ENCODE measurements at places on chromosomes 6 and 20. TPM values are rescaled to one million over a fixed set of nuclear protein-coding genes. Genes with fewer than 3 reads are reported as not detected.

DNA sequence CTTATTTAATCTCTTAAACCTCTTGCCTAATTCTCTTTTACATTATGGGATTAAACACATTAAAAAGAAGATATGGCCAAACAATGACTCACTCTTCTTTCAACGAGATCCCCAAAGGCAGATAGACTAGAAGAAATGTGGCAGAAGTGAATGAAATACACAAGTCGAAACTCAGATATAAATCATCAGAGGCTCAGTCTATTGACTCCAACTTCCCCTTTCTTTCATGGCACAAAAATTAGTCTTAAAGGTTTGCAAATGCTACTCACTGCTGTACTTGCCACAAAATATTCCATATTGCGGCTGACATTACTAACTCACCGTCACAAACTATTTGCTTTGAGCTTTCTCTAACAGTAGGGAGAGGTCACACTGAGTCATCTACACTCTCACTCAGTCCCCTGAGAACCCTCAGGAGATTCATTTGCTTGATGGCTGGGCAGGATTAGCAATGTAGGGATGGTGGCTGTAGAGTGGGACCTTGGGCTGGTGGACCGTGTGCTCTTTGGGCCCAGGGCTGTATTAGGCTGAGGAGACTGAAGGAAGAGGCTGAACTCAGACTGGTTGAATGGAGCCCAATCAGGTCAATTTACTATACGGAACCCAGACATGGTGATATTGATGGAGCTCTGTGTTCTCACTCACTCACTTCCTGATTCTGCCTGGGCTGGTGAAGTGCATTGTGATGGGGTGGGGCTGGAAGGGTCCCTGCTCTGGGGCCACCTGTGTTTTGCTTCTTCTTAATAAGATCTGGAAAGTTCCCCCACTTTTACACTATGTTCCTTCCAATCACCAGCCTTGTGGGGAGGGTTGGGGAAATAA is 42.8 kb upstream of the UBR2 start:
- H3K27me3 ChIP-seq = peaks cover 6% of the 10 kb centered on the region
- H3K36me3 ChIP-seq = peaks cover 7% of the 10 kb centered on the region
- H3K4me1 ChIP-seq = no peaks in the 10 kb centered on the region
- H3K4me3 ChIP-seq = no peak overlapping the region

TAGAP gene
- total RNA-seq = 0.27 TPM

BTN2A1 gene
- total RNA-seq = 9.3 TPM

- no peak for DNase-seq
- no peak overlapping the region for H3K27ac ChIP-seq
- H3K4me3 ChIP-seq = no peak overlapping the region
- no peaks in the 10 kb centered on the region for H3K36me3 ChIP-seq
Observed at GRCh38 chr6:743320-744096, 50.6 kb upstream of the EXOC2 start.

- no peak overlapping the region for H3K27ac ChIP-seq
- no peaks in the 10 kb centered on the region for H3K36me3 ChIP-seq
- H3K27me3 ChIP-seq = peaks cover 33% of the 10 kb centered on the region
- no peak overlapping the region for H3K4me3 ChIP-seq
- DNase-seq = peak; percentile 58
Observed at GRCh38 chr6:107636486-107636885, 146.6 kb downstream of the SOBP start.

ACTL10 gene
- 1.5 TPM for total RNA-seq

DNA sequence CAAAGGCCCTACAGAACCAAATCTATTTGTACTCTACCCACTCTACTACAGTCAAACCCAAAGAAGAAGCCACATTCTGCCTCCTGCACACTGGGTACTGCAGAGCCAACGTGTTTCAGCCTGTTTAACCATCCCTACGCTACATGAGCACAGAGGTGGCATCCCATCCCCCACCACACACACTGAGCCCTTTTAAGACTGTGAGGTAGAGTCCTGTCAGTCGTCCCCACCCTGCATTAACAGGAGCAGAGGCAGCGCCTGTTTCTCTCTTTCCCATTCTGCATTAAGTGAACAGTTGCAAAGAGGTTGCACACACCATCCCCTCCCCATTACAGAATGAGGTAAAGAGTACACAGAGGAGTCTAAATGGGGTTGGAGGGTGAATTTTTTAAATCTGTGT is 5.2 kb upstream of the RSPH4A start:
- no peak for DNase-seq
- no peaks in the 10 kb centered on the region for H3K27me3 ChIP-seq
- no peak overlapping the region for H3K27ac ChIP-seq
- H3K36me3 ChIP-seq = no peaks in the 10 kb centered on the region
- H3K4me1 ChIP-seq = peaks cover 11% of the 10 kb centered on the region

RBM12 gene
- total RNA-seq = 160 TPM

DNA sequence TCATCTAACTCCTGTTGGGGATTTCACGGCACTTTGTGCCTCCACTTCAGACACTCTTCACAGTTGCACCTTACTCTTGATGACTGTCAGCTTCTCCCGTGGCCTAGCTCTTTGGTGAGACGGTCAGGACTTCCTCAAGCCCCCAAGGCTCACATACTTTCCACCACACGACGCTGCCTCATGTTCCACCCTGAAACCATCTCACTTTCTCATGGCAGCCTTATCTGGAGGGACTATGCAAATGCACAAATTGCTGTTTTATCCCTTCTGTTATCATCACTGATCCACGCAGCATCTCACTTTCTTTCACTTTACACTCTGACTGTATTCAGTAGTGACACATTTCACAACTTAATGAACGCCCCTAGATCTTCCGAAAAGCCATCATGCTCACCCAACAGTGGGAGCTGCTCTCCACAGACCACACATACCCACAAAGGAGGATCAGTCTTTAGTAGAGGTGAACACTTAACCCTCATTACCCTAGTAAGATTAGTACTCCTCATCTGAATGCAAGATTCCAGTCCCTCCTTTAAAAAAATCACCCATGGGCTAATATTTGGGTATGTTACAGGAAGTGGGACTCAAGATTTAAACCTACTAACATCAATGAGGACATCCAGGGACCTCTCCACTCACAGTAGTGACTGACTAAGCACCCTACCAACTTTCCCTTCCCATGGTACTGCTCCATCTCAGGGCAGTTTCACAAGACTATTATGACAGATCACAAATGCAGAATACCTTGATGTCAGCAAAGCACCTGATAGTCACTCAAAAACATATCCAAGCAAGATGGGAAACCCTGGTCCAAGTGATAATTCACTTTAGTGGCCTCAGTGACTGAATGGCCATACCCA is 35.4 kb downstream of the FYN start:
- H3K36me3 ChIP-seq = no peaks in the 10 kb centered on the region
- no peak for DNase-seq
- H3K27ac ChIP-seq = no peak overlapping the region
- no peaks in the 10 kb centered on the region for H3K27me3 ChIP-seq
- H3K4me3 ChIP-seq = no peak overlapping the region

DNA sequence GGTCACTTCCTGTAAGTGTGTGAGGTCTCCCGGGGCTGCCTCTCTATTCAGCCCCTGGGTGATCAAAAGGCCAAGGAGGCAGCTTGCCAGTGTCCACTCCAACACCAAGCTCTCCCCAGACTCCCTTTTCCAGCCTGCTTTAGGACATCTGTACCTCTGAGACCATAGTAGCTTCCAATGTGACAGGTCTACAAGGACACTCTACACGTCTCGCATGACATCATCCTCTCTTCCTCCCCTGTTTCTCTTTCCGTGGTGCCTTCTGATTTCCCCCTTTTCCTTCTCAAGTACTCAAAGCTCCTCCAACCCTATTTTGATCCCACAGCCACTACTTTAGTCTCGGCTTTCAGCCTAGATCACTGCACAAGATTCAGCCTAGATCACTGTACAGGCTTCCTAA is 26.4 kb downstream of the HLA-F start:
- peak overlapping the region; percentile 94 for H3K4me3 ChIP-seq
- no peak overlapping the region for H3K27ac ChIP-seq
- peaks cover 32% of the 10 kb centered on the region for H3K4me1 ChIP-seq
- no peaks in the 10 kb centered on the region for H3K36me3 ChIP-seq
- no peak for DNase-seq
- peaks cover 84% of the 10 kb centered on the region for H3K27me3 ChIP-seq

ZBTB46 gene
- 18.9 TPM for total RNA-seq

GRCh38 chr6:76742919-76743318 is 670.5 kb upstream of the IMPG1 start:
- H3K4me1 ChIP-seq = no peaks in the 10 kb centered on the region
- DNase-seq = no peak
- no peak overlapping the region for H3K27ac ChIP-seq
- H3K4me3 ChIP-seq = no peak overlapping the region

TNF gene
- total RNA-seq = 0.23 TPM

DNA sequence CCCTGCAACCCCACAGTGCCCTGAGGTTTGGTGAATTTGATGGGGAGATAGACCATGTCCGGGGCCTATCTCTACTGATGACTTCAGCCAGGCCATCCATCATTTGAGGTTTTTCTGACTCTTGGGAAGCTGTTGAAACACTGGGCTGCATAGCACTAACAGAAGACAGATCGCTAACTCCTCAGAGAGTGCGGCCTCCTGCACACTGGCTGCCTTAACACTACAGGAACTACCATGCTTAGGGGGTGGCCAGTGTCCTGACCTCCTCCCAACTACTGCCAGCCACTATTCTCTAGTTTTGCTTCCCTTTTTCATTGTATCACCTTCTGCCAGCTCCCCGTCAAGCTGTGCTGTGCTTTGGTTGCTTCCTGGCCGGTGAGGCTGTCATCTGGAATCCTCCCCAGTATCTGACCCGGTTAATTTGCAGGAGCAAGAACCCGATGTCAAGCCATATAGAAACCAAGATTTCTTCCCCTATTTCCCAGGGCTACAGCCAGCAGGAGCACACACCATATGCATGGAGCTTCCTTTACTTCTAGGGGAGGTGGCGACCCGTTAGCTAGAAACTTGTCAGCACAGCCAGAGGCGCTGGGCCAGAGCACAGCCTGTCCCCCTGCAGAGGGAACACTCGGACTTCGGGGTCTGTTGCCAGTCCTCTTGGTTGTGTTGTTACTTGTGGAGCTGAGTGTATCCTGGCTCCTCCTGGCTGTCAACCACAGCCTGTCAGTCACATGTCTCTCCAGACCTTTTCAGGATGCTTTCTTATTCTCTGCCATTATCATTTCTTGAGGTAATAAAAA is 57.3 kb upstream of the TRAF3IP2 start:
- peak overlapping the region; percentile 50 for H3K4me3 ChIP-seq
- no peaks in the 10 kb centered on the region for H3K36me3 ChIP-seq
- DNase-seq = peak; percentile 29

RBBP8NL gene
- total RNA-seq = 1.4 TPM

DNA sequence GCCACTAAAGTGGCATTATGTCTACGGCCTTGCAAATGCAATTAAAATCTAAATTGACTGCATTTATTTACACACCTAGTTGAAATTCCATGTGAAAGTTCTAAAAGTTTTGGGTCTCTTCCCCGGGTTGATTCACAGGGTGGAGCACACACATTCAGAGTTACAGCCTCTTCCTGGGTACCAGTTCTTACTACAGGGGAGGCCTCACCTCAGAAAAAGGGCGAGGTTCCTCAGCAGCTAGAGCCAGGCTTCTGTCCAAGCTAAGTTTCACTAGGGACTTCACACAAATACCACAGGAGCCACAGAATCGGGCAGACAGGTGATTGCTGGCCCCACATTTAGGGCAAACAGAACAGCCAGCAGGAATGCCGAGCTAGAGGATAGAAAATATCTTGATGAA is 52.7 kb downstream of the DZANK1 start:
- no peak for DNase-seq
- no peaks in the 10 kb centered on the region for H3K36me3 ChIP-seq
- H3K27me3 ChIP-seq = no peaks in the 10 kb centered on the region
- peaks cover 40% of the 10 kb centered on the region for H3K4me1 ChIP-seq
- H3K4me3 ChIP-seq = no peak overlapping the region

SYNDIG1 gene
- 5.0 TPM for total RNA-seq

DNA sequence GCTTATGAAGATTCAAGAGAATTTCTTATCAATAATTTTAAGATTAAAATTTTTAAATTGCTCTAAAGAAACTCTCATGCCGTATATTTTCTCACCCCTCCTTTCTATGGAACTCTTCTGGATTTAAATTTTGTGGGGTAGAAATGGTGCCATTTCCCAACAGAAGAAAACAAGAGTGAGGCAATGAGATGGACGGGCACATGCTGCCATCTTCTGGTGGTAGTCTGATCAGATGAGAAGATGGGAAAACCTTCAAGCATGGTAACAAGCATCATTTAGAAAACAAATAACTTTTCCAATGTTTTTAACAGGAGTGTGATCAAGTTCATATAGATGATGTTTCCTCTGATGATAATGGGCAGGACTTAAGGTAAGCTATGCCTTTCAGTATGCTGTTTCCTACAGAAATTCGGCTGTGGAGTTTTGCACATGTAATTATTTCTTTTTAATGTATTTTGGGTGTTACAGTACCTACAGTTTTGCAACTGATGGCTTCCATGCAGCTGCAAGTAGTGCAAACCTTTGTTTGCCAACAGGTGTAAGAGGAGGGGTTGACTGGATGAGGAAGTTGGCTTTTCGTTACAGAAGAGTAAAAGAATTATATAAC is 271.4 kb downstream of the EYA4 start:
- H3K27me3 ChIP-seq = no peaks in the 10 kb centered on the region
- H3K4me1 ChIP-seq = peaks cover 4% of the 10 kb centered on the region
- no peak overlapping the region for H3K27ac ChIP-seq
- no peak overlapping the region for H3K4me3 ChIP-seq
- no peaks in the 10 kb centered on the region for H3K36me3 ChIP-seq

- H3K4me3 ChIP-seq = no peak overlapping the region
- H3K27me3 ChIP-seq = no peaks in the 10 kb centered on the region
- no peak for DNase-seq
- H3K4me1 ChIP-seq = peaks cover 51% of the 10 kb centered on the region
- H3K36me3 ChIP-seq = peaks cover 15% of the 10 kb centered on the region
Observed at GRCh38 chr20:58393299-58393698, 4.3 kb downstream of the VAPB start.

CTAGE9 gene
- total RNA-seq = not detected

- H3K4me1 ChIP-seq = peaks cover 6% of the 10 kb centered on the region
- H3K4me3 ChIP-seq = no peak overlapping the region
- H3K27me3 ChIP-seq = no peaks in the 10 kb centered on the region
- DNase-seq = no peak
Observed at GRCh38 chr6:149754548-149754947, 5.0 kb downstream of the PCMT1 start.

- DNase-seq = no peak
- H3K27ac ChIP-seq = no peak overlapping the region
- H3K36me3 ChIP-seq = no peaks in the 10 kb centered on the region
- H3K4me1 ChIP-seq = peaks cover 4% of the 10 kb centered on the region
- no peaks in the 10 kb centered on the region for H3K27me3 ChIP-seq
Observed at GRCh38 chr6:46819561-46819960, 26.4 kb downstream of the MEP1A start.

GRCh38 chr6:98044791-98045470 is 761.9 kb upstream of the MMS22L start:
- H3K27me3 ChIP-seq = no peaks in the 10 kb centered on the region
- no peak for DNase-seq
- H3K27ac ChIP-seq = peak overlapping the region; percentile 15
- peaks cover 89% of the 10 kb centered on the region for H3K4me1 ChIP-seq
- H3K4me3 ChIP-seq = no peak overlapping the region
- H3K36me3 ChIP-seq = no peaks in the 10 kb centered on the region

GRCh38 chr20:58692579-58693225 is at the start of gene NPEPL1:
NPEPL1 (plus strand) TSS chr20:58692800; CDS start chr20:58692901, 101 bp downstream.
- peak within 1 kb of the TSS; percentile 58 for H3K4me3 ChIP-seq
- DNase-seq = peak; percentile 58
- peaks cover 41% of the 10 kb centered on the region for H3K4me1 ChIP-seq
- peak within 1 kb of the TSS; percentile 96 for H3K27ac ChIP-seq
- no peaks in the 10 kb centered on the region for H3K27me3 ChIP-seq
- H3K36me3 ChIP-seq = no peaks in the 10 kb centered on the region

- no peak for DNase-seq
- H3K4me1 ChIP-seq = no peaks in the 10 kb centered on the region
- no peaks in the 10 kb centered on the region for H3K27me3 ChIP-seq
- no peak overlapping the region for H3K4me3 ChIP-seq
- no peak overlapping the region for H3K27ac ChIP-seq
Observed at GRCh38 chr6:121657972-121658371, 222.5 kb downstream of the GJA1 start.
